Muscle of leg (tissue), 16 donors: ENCODE measurements at places on chromosomes 13 and 19. TPM values are rescaled to one million over a fixed set of nuclear protein-coding genes. Genes with fewer than 3 reads are reported as not detected.

GRCh38 chr19:9014803-9015202 lies 4.6 kb upstream of the MUC16 start:
- DNase-seq: no peak

GRCh38 chr13:34371108-34371507 lies 553.2 kb downstream of the RFC3 start:
- no peak for DNase-seq

DNA sequence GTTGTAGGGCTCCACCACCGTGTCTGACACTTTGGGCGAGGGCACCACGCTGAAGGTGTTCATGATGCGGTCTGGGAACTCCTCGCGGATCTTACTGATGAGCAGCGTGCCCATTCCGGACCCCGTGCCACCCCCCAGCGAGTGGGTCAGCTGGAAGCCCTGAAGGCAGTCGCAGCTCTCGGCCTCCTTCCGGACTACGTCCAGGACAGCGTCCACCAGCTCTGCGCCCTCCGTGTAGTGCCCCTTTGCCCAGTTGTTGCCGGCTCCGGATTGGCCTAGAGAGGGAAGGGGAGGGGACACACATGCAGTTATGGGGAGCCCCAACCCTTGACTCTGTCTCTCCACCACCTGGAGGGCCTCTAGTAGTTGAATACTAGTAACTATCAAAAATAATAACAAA lies 6.2 kb downstream of the TUBB4A start:
- DNase-seq: no peak

Gene ZNF490
- polyA plus RNA-seq: 3.0 TPM

Gene KLK3
- not detected for polyA plus RNA-seq

DNA sequence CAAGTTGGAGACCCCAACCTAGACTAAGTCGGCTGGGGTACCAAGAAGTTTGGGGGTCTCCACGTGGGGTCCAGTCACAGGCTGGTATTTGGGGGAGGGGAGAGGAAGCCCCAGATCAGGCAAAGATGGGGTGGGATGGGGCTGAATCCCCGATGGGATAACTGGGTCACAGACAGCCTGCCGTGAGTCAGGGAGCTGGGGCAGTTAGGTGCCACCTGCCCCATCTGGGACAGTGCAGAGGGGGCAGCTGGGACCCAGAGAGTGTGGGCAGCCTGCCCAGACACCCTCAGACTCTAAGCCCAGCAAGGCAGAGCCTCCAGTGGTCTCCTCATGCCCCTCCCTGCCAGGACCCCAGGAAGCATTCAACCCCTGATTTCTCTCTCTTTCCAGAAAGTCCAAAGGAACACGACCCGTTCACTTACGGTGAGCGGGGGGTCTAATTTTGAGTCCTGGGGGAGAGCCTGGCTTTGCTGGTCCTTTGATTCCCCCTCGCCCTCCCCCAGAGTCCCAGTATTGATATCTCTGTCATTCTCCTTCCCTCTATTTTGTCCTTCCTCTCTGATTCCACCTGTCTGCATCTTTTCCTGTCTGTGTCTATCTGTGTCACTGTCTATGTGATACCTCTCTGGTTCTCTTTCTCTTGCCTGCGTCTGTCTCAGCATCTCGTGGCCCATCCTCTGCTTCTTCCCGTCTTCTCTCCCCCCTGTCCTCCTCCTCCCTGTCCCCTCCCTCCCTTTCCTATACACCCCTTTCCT lies 1.8 kb downstream of the FXYD1 start:
- peak; percentile 36 for DNase-seq
